Progenitor cell of endocrine pancreas (in vitro differentiated cells): ENCODE measurements at places on chromosomes 12 and 14. TPM values are rescaled to one million over a fixed set of nuclear protein-coding genes. Genes with fewer than 3 reads are reported as not detected.

Gene CPNE6
- not detected in 2 replicates for total RNA-seq

Gene SDR9C7
- not detected in 2 replicates for total RNA-seq

Gene SLC10A1
- total RNA-seq, result not detected in 2 replicates

DNA sequence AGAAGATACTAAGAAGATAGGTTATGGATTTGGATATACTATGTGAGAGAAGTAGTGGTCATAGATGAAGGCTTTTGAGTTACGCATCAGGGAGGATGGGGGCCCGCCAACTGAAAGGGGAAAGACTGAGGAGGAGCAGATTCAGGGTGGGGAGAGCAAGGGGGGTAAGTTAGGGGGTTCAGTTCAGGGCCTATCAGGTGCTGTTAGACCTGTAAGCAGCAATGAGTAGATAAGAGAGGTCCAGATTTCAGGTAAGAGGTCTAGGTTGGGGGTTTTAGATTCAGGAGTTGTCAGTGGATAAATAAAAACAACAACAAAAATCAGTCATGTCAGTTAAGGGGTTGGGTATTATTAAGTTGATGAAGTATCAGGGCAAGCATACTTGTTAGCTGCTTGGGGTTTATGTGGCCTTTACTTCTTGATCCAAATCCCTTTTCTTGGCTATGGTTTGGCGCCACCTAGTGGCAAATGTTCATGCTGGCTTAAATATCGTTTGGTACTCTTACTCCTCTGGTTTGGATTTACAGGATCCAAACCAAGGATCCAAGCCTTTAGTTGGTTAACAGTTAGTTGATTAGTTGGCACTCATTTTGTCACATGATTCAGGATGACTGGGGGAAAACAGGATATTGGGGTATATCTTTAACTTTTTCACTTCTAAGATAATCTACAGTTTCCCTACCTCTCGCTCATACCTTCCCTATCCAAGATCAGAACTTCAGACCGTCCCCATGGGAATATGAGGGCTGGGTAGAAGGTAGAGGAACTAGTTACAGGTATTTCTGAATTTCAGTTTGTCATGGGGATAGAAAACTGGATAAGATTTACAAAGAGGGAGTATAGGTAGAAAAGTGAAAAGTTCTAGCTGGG is 65.1 kb downstream of the PCNX1 start:
- peak; percentile 63 for DNase-seq
- peak overlapping the region; percentile 49 for H3K27ac ChIP-seq
- no peak overlapping the region for H3K4me3 ChIP-seq
- no peaks in the 10 kb centered on the region for H3K4me1 ChIP-seq
- H3K27me3 ChIP-seq, result no peaks in the 10 kb centered on the region
- peaks cover 8% of the 10 kb centered on the region for H3K36me3 ChIP-seq

- no peak overlapping the region for H3K4me3 ChIP-seq
- no peak overlapping the region for H3K27ac ChIP-seq
- peaks cover 12% of the 10 kb centered on the region for H3K4me1 ChIP-seq
- no peaks in the 10 kb centered on the region for H3K27me3 ChIP-seq
- DNase-seq, result no peak
Observed at GRCh38 chr12:119156401-119157044, 22.2 kb upstream of the HSPB8 start.

DNA sequence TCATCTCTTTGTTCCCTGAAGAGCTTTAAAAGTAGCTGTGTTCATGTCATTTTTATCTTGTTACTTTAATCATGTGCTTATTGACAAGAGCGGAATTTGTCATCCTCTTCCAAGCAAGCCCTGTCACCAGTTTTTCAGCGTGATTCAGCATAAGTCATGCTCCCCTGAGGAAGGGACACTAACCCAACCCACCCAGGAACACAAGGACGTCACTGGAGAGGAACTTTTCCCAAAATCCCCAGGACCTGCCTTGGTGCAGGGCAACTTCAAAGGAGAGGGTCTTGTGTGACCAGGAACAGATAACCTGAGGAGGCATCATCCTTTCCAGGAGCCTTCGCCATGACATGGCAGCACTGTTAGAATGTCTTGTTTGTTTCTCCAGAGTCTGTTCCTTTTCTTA is 107.1 kb upstream of the DIO3 start:
- no peak for DNase-seq
- no peak overlapping the region for H3K4me3 ChIP-seq
- H3K4me1 ChIP-seq, result peaks cover 5% of the 10 kb centered on the region
- peaks cover 53% of the 10 kb centered on the region for H3K27me3 ChIP-seq
- H3K36me3 ChIP-seq, result no peaks in the 10 kb centered on the region

- H3K4me1 ChIP-seq, result no peaks in the 10 kb centered on the region
- H3K27ac ChIP-seq, result no peak overlapping the region
- H3K4me3 ChIP-seq, result no peak overlapping the region
- H3K27me3 ChIP-seq, result no peaks in the 10 kb centered on the region
- no peak for DNase-seq
- H3K36me3 ChIP-seq, result peaks cover 36% of the 10 kb centered on the region
Observed at GRCh38 chr14:69423279-69423678, 24.8 kb downstream of the SLC39A9 start.

DNA sequence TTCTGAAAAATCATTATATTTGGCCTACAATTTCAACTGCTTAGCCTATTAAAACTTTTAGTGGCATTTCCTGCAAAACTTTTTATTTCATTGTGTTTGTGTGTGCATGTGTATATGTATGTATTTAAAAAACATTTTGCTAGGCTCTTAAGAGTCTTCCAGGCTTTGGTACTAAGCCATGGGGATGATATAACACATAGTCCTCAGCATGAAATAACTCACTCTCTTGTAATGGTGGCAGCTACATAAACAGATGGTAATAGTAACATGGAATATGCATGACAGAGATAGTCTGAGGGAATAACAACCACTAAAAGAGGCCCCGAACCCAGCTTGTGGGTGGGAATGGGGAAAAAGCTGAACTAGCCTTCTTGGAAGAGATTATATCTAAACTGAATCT is 141.4 kb downstream of the TTLL5 start:
- no peak for DNase-seq
- H3K27ac ChIP-seq, result no peak overlapping the region
- no peak overlapping the region for H3K4me3 ChIP-seq
- H3K36me3 ChIP-seq, result peaks cover 32% of the 10 kb centered on the region
- no peaks in the 10 kb centered on the region for H3K27me3 ChIP-seq
- no peaks in the 10 kb centered on the region for H3K4me1 ChIP-seq
